ENCODE measurements at places on chromosomes 3 and 15.
A peak's percentile ranks its signal among the peaks of the same experiment; 100 is the strongest.

GRCh38 chr15:90451053-90451850 lies 63.2 kb downstream of the IQGAP1 start:
- no peak for DNase-seq

DNA sequence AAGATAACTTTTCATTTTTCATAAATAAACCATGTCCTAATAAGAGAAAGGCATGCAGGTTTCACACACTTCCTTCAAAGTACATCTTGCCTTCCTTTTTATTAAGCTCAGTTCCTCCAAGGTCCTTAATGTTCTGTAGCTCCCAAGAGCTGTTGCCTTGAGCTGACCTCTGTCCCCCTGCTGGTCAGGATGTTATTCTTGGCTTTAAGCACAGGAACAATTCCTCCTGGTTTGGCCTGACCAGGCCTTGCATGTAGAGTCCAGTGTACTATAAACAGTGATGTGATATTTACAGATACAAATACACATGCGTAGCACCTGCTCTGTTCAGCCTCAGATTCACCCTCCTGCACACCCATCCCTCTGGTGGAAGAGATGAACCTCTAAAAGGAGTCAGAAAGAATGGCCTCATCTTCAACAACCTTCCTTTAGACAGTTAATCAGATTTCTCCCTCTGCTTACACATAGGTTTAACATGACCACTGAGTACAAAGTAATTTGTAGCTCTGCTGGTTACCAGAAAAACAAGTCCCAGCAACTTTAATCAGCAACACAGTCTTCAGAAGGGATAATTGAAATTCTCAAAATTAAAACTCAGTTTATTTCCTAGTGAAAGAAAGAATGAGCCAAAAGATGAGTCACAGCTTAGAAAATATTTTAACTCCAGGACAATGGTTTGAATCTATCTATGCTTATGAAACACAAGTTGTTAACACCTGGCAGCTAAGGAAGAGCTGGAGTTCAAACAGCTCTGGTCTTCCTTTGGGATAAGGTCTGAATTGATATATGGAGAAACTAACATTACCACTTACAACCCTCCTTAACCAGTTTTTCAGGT lies 46.5 kb downstream of the PTPN9 start:
- peak; percentile 32 for DNase-seq

- peak; percentile 47 for DNase-seq
Measured at GRCh38 chr15:95446854-95447253, 883.6 kb upstream of the NR2F2 start.

GRCh38 chr3:194123726-194124125 lies 12.2 kb upstream of the HES1 start:
- DNase-seq: no peak

DNA sequence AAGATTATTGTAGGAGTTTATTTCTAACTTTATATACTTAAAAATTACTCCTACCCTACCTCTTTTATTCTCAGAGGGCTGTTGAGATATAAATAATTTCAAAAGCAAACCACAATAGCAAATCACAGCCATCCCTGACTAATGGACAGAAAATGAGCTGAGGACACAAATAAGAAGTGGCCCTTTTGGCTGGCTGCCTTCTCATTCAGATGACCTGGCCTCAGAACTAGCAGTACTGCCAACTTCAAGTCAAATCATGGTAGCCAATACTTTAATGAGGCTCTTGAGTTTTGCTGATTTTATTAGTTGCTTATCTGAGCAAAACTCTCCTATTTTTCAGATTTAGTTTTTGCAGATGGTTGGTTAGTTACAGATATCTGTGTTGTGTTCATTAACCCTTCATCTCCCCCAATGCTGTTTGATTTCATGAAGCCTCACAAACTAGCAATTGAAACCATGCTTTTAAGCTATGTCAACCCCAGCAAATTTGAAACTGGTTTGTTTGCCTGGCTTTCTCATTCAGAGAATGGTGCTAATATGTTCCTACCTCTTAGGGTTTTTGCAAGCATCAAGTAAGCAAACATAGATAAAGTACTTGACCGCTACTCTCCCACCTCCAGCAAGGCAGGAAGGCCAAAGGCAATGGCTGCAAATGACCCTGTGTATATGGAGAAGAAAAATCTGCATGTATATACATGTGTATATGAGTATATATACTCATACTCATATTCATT lies 73.4 kb upstream of the HACD2 start:
- no peak for DNase-seq

- no peak for DNase-seq
Measured at GRCh38 chr3:174229916-174230315, 629.2 kb upstream of the NAALADL2 start.

DNA sequence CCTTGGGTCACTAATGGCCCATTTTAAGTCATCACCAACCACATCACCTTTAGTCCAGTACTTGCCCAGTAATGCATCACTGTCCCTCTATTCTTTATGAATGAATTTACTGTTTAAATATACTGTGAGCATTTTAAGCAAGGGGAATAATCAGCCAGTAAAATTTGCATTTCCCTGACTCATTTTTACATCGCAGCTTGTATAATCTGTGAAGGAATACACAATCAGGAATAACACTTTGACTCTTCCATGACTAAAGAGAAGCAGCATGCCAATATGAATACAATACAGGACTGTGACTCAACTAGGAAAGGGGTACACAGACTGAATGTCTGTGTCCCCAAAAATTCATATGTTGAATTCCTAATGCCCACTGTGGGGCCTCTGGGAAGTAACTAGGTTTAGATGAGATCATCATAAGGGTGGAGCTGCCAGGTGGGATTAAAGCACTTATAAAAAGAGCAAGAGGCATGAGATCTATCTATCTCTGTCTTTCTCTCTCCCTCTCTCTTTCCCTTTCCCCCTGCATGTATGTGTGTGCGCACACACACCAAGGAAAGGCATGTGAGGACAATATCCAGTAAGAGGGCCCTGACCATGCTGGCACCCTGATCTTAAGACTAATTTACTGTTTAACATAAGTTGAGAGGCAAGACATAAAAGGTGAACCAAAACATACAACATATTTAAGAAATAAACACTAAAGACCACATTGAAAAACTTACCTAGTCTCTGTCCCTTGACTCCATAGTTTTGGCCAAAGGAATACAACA lies 12.1 kb downstream of the B4GALT4 start:
- no peak for DNase-seq

- DNase-seq: no peak
Measured at GRCh38 chr3:165195640-165196576, at the start of gene SLITRK3. SLITRK3 (minus strand) TSS chr3:165196384; CDS start chr3:165190830, 5,554 bp downstream.

- DNase-seq: no peak
Measured at GRCh38 chr15:99096173-99096893, 8.5 kb upstream of the SYNM start.

DNA sequence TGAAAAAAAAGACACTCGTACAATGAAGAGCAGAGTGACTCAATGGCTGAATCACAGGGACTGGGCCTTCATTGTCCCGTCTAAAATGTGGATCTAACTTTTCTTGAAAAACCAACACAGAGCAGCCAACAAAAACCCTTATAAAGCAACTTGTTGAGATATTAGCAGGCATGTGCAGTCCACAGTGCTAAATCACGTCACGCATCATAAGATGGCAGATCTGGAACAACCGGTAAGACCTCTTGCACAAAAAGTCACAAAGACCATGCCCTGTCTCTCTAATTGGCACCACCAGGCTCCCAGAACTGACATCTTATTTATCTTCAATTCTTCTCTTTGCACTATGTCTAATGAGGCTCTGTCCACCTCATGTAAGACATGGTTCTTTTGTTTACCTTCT lies 177.0 kb downstream of the MAGI1 start:
- DNase-seq: no peak

- no peak for DNase-seq
Measured at GRCh38 chr15:26166429-26166828, 303.3 kb upstream of the ATP10A start.

GRCh38 chr15:92733090-92733933 lies 77.7 kb upstream of the FAM174B start:
- DNase-seq: no peak

DNA sequence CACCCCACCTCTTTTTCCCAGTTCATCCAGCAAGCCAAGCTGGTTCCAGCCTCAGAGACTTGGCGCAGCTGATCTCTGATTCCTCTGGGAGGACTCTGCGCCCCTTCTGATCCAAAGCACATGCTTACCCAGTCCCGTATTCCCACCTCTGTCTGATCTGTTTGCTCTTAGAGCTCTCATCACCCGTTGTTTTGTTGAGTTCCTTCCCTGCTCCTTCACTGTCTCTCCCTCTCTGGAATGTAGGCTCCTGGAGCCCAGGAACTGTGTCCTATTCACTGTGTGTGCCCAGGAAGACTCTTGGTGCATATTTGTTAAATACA lies 1.3 kb upstream of the ZXDC start:
- DNase-seq: no peak

- no peak for DNase-seq
Measured at GRCh38 chr3:188272481-188273372, 118.8 kb downstream of the LPP start.

DNA sequence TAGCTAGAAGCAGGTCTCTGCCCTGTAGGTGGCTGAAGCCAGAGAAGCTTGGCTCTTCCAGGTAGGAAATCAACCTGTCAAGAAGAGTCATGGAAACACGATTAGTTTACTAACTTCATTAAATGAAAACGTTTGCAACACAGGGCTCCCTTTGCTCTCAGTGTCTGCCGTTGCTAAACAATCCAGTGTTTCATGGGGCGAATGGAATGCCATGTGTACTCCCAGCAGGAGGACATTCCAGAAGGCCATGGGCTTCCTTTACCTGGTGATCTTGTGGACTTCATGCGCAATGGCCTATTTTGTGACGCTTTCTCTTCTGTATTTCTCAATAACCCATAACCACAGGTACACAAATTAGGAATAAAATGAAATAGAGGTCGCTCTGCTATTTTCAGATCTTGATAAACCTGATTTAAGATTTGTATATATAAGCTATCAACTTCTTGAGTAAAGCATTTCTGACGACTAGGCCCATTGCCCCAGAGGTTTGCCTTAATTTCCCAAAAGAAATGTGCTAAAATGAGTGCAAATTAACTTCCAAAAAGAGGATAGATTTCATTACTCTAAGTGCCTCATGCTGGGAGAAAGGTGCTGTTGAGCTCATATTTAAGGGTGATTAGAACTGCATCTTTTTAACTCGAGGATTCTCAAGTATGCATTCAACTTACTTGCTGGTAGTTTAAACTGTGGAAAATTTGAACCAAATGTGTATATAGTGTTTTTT lies 171.0 kb downstream of the EPHA3 start:
- DNase-seq: no peak

DNA sequence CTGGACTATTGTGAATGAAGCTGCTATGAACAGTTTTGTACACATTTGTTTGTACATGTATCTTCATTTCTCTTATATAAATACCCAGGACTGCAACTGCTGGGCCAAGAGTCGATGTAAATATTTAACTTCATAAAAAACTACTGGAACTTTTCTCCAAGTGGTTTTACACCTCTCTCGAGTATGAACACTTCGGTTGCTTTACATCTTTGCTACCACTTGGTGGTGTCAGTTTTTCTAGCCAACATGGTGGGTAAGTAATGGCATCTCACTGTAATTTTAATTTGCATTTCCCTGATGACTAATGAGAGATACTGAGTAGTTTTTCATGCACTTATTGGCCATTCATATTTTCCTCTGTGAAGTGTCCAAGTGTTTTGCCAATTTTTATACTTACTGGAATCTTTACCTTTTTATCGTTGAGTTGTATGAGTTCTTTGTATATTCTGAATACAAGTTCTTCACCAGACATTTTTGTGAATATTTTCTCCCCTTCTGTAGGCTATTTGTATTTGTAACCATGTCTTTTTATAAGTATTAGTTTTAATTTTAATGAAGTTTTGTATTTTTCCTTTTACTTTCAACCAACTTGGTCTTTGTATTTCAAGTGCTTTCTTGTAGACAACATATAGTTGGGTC lies 44.4 kb downstream of the PCOLCE2 start:
- peak; percentile 40 for DNase-seq

DNA sequence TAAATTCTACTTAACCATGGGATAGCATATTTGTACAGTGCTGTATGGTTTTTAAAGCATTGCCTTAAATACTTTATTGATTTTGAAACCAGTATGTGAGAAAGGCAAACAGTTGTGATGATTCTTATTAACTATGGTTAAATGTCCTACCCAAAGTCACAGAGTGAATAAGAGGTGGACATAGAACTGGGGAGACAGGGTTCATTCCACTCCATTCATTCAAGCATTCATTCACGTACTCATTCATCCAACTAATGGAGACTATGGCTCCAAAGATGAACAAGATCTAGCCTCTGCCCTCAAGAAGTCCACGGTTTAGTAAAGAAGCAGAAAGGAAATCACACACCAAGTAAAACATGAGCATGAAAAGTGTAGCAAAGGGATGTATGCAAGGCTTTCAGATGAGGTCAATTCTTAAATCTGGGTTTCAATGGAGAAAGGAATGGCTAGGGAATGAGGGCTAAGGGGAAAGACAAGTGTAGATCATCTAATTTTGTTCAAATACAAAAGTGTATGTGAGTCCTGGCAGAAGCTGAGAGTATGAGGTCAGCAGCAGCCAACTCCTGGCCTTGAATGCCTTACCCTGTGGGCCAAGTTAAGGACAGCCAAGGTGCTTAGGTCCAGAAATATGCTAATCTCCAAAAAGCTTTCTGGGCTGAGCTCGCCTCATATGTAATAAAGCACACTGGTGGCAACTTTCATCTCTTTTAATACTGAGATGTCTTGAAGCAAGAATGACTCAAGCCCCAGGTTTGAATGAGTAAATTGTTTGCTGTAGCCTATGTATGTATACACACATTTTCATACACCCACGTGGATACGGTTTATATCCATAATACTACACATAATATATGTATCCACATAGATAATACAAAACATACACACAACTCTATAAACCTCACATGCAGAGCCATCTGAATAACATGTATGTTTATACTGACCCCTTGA lies 4.3 kb downstream of the TNIK start:
- no peak for DNase-seq

- peak; percentile 18 for DNase-seq
Measured at GRCh38 chr3:182837855-182838454, 44.7 kb downstream of the ATP11B start.

DNA sequence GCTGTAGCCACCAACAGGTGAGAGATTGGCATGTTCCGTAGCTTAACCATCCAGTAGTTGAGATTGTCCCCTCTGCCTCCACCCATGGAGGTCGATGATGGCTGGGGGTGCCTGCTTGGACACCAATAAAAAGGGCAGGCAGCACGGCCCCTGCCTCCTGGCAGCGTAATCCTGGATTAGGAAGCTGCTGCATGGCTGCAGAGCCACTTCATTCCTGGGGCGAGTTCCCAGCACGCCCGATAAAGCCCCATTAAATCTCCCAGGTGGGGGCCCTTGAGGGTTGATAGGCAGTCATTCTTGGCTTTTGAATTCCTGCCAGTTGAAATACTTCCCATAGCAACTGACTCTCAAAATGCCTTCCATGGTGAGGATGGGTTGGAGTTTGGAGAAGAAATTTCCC lies 67.8 kb downstream of the PLXNA1 start:
- DNase-seq: no peak

GRCh38 chr3:12413721-12414255 lies 70.5 kb upstream of the TSEN2 start:
- DNase-seq: no peak

DNA sequence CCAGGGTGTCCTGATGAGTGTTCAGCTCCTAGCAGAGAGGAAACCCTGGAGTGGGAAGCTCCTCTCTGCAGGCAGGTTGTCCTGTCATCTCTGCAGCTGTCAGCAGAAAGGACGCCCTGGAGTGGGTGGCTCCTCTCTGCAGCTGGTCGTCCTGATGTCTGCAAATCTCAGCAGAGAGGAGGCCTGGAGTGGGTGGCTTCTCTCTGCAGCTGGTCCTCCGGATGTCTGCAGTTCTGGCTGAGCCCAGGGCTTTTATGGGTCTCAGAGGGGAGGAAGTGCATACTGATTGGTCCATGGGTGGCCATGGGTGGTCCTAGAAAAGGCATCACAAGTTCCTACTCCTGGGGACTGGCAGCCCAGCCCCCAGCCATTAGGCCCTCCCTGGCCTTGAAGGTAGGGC lies 102.6 kb upstream of the BNIP2 start:
- peak; percentile 6 for DNase-seq

- DNase-seq: no peak
Measured at GRCh38 chr3:50214824-50215223, 9.8 kb downstream of the SLC38A3 start.

Measured in GM12865 (cell line).